Heart left ventricle (tissue), 16 donors: ENCODE measurements at places on chromosomes 13 and 19. TPM values are rescaled to one million over a fixed set of nuclear protein-coding genes. Genes with fewer than 3 reads are reported as not detected.

PLIN4 gene
- 118 TPM for total RNA-seq

- DNase-seq: no peak
- H3K4me3 ChIP-seq: no peak overlapping the region
- H3K36me3 ChIP-seq: no peaks in the 10 kb centered on the region
Observed at GRCh38 chr19:33727331-33727998, 69.2 kb upstream of the KCTD15 start.

GRCh38 chr13:110756219-110756631 is 42.7 kb downstream of the ING1 start:
- H3K4me3 ChIP-seq: no peak overlapping the region
- H3K4me1 ChIP-seq: no peaks in the 10 kb centered on the region
- no peaks in the 10 kb centered on the region for H3K27me3 ChIP-seq
- H3K36me3 ChIP-seq: no peaks in the 10 kb centered on the region
- no peak overlapping the region for H3K27ac ChIP-seq

DNA sequence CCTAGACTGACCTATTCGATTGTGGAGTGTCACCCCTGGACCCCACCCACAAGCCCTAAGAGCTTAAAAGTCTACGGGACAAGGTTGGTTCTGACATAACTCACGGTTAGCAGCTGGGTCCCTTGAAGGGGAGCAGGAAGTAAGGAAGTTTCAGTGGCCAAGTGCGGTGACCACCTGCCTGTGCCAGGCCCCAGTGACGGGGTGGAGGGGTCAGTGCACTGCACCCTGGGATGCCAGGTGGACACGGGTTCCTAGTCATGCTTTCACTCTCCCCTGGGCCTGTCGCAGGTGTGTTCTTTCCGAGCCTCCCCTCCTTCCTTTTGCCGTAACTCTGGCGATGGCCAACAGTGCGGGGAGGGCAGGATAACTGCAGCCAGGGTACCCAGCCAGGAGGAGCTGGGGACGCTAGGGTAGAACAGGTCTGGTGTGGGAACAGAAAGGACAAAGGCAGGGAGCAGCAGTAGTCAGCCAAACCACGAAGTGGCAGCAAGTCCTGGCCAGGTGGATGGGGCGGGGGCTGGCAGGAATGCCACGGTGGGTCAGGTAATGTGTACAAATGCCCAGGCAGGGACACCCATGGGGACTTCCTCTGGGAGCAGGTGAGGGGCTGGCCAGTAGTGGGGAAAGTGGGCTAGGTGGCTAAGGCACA is 58.3 kb downstream of the RGCC start:
- H3K4me1 ChIP-seq: no peaks in the 10 kb centered on the region
- no peaks in the 10 kb centered on the region for H3K36me3 ChIP-seq
- no peaks in the 10 kb centered on the region for H3K27me3 ChIP-seq
